Vagina (tissue), 2 donors: ENCODE measurements at places on chromosomes 16 and 17.

DNA sequence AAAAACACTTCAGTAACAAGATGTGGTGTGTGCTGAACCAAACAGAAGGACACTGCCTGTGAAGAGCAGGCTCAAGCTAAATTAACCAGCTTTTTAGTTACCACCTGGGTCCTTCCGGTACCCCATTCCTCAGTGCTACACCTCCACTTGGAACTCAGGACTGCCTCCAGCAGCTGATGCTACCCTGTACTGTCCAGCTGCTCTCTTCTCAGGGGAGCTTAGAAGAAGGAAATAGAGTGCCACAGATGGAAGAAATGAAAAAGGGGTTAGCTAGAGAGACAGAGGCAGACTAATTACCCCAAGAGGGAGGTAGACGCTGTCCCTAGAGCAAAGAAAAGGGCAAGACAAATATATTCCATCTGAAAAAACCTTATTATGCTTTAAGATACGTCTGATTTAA lies 5.7 kb downstream of the MED13 start:
- DNase-seq = no peak

DNA sequence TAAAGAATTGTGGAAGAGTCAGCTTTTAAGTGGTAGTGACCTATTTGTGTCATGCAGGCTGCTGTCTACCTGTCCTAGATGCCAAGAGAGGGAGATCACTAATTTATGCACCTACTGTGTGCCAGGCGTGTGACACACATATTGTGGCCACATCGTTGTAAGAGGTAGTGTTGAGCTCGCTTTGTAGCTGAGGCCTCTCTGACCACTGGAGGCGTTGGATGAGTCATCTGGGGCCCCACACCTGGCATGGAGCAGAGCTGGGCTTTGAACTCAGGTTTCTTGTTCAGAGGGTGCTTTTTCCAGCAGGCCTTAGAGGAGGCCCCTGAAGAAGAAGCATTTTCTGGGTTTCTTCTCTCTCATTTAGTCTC lies 52.3 kb upstream of the LGALS9 start:
- no peak for DNase-seq

DNA sequence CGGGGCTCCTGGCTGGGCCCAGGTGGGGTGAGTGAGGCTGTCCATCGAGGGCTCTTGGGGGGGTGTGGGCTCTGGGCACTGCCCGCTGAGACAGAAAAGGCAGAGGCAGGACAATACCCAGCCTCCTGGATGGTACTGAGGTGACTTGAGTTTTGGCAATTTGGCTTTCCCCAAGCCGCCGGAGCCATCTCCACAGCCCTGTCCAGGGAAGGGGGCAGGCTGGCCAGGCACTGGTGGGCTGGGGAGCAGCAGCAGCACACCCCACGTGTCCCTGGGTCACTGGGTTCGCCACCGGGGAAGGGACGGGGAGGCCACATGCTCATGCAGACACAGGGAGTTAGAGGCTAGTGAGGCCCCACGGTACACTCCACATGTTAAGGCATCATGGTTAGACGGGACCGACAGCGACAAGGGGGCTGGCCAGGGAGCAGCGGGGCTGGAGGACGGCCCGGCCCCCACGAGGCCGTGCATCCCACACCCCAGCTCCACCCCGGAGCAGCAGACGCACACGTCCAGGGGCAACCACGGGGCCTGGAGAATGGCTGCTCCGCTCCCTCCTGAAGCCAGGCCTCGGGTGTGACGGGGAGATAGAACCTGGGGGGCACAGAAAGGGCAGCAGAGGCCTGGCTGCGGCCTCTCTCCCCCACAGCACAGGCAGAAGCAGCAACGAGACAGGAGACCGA lies 3.0 kb downstream of the ARHGDIA start:
- no peak for DNase-seq

DNA sequence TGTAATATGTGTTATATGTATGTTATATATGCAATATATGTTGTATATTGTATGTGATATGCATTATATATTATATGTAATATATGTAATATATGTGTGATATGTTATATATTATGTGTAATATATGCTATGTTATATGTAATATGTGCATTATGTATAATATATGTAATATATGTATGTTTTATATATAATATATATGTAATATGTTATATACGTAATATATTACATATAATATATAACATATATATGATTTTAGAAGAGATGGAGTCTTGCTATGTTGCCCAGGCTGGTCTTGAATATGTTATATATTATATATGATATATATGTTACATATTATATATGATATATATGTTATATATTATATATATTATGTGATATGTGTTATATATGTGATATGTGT lies 65.5 kb upstream of the DNAH17 start:
- no peak for DNase-seq

DNA sequence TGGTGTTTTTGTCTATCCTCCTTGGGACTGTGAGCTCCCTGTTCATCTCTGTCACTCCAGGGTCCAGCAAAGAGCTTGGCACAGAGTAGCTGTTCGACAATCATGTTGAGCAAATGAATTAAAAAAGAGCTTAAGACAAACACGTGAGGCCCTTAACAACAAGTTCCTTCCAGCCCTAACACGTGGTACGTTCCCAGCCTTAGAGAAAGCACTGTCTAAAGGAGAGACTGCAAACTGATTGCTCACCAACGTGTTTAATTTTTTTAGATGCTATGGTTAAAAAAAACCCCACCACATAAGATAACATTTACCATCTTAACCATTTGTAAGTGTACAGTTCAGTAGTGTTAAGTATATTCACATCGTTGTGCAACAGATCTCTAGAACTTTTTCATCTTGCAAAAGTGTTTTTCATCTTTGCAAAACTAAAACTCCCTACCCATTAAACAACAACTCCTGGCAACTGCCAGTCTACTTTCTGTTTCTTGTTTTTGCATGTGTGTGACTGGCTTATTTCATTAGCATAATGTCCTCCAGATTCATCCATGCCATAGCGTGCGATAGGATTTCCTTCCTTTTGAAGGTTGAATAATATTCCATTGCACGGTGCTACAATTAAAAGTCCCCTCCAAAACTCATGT lies 28.2 kb downstream of the LAT start:
- no peak for DNase-seq

DNA sequence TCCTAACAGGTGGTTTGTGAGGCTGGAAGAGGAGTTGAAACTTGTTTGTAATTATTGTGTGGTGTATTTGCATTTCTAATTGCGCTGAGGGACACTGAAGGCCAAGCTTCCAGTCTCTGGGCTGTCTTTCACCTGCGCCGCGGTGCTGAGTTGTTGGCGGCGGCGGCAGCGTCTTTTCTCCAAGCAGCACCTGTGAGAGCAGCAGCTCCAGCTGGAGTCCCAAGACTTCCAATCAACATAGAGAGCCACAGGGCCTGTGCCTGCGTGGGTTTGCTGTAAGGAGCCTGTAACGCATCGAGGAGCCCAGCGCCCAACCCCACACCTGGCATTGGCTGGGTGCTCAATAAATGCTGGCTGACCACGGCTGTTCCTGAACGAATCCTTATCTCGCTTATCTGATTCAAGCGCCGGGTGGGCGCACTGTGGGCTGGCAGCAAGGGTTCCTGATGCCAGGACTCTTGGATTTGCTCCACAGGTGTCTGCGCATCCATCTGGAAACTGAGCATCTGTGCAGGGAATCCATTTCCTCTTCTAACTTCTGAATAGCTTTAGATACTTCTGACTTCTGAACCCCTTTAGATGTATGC lies 138.1 kb downstream of the ASIC2 start:
- no peak for DNase-seq

- no peak for DNase-seq
Observed at GRCh38 chr16:87320510-87321227, 3.5 kb upstream of the C16orf95 start.

DNA sequence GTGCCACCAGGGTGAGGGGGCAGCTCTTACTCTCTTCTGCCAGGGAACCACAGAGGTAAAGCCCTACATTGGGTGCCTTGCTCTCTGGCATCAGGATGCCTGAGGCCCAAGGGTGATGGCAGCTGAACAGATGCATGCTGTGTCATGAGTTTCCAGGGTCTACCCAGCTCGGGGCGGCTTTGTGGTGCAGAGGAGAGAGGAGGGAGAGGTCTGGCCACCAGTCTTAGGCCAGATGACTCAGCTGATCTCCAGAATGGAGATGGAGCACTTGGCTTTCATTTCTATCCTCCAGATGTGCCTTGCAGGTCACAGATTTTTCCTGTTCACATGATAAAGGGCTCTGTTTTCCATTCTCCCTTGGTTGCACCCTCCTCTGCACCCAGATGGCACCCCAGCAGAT lies 23.6 kb upstream of the USP22 start:
- DNase-seq = no peak

- no peak for DNase-seq
Observed at GRCh38 chr16:7585705-7586104, 253.1 kb downstream of the RBFOX1 start.

- no peak for DNase-seq
Observed at GRCh38 chr16:69294051-69294450, 17.1 kb upstream of the VPS4A start.

- no peak for DNase-seq
Observed at GRCh38 chr16:11563493-11564040, 23.2 kb downstream of the LITAF start.

GRCh38 chr16:29900102-29900887 lies at the start of gene ASPHD1:
Gene ASPHD1 (plus strand): TSS chr16:29900488. CDS start chr16:29900972, 484 bp downstream.
- DNase-seq = no peak

DNA sequence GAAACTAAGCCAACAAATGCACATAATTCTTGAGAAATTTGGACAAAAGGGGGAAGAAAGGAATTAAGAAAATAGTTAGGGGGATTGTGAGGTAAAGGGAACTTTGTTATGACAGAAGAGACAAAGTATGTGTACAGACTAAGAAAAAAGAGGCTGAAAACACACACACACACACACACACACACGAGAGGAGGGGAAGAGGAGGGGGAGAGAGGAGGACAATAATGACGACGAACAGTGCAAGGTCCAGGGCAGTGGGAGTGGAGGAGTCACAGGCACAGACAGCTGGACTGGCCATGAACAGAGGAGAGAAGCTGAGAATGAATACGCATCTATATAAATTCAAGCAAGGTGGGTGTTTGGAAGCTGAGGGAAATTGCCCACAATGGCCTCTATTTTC lies 44.6 kb downstream of the MARVELD3 start:
- DNase-seq = no peak

- DNase-seq = no peak
Observed at GRCh38 chr16:69443927-69444631, 19.7 kb downstream of the CYB5B start.

DNA sequence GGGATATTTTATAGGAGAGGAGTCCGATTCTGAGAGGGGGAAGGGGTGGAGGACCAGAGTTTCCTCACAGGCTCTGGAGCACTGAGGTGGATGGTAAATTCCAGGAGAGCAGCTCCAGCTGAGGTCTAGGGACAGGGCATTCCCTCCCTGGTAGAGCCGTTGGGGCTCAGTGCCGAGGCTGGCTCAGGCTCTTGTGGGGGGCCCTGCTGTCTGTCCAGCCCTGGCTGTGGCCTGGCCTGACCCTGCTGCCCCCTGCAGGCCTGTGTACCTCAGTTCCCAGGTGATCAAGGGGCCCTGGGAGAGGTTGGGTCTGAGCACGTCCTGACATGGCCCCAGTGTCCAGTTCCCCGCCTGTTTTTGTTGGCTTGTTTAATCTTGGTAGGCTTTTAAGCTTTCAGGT lies 16.8 kb downstream of the ZNF750 start:
- DNase-seq = no peak

DNA sequence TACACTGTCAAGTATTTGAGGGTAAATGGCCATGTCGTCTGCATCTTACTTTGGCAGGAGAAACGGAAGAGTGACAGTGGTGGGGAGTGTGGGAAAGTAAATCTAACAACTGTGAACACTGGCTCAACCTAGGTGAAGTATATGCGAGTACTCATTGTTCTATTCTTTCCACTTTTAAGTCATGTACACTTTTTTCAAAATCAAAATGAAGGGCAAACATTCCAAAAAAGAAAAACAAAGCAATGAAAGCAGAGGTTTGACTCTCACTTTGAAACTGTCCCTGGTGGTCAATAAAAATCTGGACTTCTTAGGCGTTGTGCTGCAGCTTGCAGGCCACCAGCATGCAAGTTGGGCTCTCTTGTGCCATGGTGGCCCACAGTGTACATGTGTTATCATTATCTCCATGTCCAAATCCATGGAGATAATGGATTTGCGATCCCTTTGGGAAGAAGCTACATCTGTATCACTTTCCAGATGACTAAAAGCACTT lies 32.7 kb downstream of the STAT5B start:
- no peak for DNase-seq

GRCh38 chr16:19710191-19710908 lies 7.7 kb downstream of the KNOP1 start:
- no peak for DNase-seq

- no peak for DNase-seq
Observed at GRCh38 chr17:4870855-4871254, 28.5 kb upstream of the C17orf107 start.

- DNase-seq = no peak
Observed at GRCh38 chr16:11329071-11329491, 16.2 kb upstream of the RMI2 start.

- no peak for DNase-seq
Observed at GRCh38 chr16:51163366-51163765, 12.3 kb upstream of the SALL1 start.

DNA sequence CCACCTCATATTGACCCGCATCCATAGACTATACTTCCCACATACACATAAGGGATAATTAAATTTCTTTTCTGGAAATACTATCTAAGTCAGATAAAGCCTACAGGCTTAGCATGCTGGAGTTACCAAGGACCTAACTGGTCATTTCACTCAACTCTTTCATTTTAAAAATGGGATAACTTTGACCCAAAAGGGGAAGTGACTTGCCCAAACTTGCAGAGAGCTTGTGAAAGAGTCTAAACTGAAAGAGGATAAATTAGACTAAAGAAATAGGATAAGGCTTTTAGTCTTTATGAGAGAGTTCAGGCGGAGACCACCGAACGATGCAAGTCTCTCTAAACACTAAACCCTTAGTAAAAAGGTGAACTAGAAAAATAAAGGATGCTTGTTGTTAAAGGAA lies 3.9 kb upstream of the KRT33A start:
- DNase-seq = no peak

DNA sequence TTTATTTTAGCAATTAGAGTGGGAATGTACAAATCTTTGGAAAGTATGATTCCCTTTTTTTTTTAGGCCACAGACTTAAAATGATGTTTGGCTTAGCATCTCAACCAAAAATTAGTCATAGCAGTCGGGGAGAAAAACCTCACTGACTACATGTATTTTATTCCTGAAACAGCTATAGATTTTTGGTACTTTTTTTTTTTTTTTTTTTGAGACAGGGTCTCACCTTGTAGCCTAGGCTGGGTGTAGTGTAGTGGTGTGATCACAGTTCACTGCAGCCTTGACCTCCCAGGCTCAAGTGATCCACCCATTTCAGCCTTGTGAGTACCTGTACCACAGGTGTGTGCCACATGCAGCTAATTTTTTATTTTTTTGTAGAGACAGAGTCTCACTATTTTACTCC lies 23.4 kb downstream of the RNFT1 start:
- no peak for DNase-seq

DNA sequence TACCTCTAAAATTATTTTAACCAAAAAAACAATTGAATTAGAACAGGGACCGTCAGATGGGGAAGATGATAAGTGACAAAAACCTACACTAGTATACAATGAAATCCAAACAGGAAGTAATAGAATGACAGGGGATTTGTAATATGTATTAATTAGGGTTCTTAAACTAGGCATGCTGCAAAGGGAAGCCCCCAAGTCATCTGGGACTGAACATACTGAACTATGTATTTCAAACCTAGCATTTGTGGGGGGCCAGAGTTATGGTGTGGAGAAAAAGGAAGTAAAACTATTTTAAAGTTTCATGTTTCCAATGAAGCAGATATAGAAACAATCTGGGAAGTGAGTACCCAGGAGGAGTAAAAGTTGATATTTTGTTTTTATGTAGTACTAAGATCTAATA lies 133.2 kb upstream of the HS3ST3A1 start:
- DNase-seq = no peak

- DNase-seq = peak; percentile 11
Observed at GRCh38 chr17:5592382-5592781, 8.1 kb upstream of the NLRP1 start.
